Camera-type eye (tissue), 1 donor: ENCODE measurements at places on chromosomes 11 and 22. TPM values are rescaled to one million over a fixed set of nuclear protein-coding genes. Genes with fewer than 3 reads are reported as not detected.

PTPN5 gene
- total RNA-seq, result 3.8 TPM

MMP20 gene
- 0.16 TPM for total RNA-seq

GAL3ST1 gene
- total RNA-seq, result 2.7 TPM

RASSF7 gene
- 10.8 TPM for total RNA-seq

PGA5 gene
- not detected for total RNA-seq

OR51B2 gene
- total RNA-seq, result 0.44 TPM

NCF4 gene
- total RNA-seq, result 5.1 TPM

PRR33 gene
- 0.16 TPM for total RNA-seq

ZBTB16 gene
- 26.2 TPM for total RNA-seq

NAALADL1 gene
- 22.0 TPM for total RNA-seq

C11orf97 gene
- not detected for total RNA-seq

ROBO3 gene
- total RNA-seq, result 17.6 TPM

RAB39A gene
- total RNA-seq, result 16.5 TPM

SOX6 gene
- total RNA-seq, result 46.6 TPM

KDM4E gene
- total RNA-seq, result not detected

OR52I2 gene
- not detected for total RNA-seq

P2RY6 gene
- total RNA-seq, result 0.44 TPM

TRIM64 gene
- not detected for total RNA-seq

ACRV1 gene
- total RNA-seq, result not detected

UBE2L6 gene
- total RNA-seq, result 23.0 TPM

ANKK1 gene
- total RNA-seq, result 0.33 TPM

TREH gene
- total RNA-seq, result not detected

IRAG1 gene
- 21.2 TPM for total RNA-seq

FAM180B gene
- 1.2 TPM for total RNA-seq

GLYATL2 gene
- total RNA-seq, result 4.2 TPM

CD6 gene
- total RNA-seq, result 0.49 TPM

ANO9 gene
- 1.4 TPM for total RNA-seq

CNTN5 gene
- 15.6 TPM for total RNA-seq

OR5D16 gene
- total RNA-seq, result not detected

OR51G1 gene
- not detected for total RNA-seq

NPAS4 gene
- total RNA-seq, result 0.82 TPM

SEPTIN3 gene
- 47.3 TPM for total RNA-seq
